Central memory CD8-positive, alpha-beta T cell (primary cell): ENCODE measurements at places on chromosomes 3 and 15.
A peak's percentile ranks its signal among the peaks of the same experiment; 100 is the strongest.

DNA sequence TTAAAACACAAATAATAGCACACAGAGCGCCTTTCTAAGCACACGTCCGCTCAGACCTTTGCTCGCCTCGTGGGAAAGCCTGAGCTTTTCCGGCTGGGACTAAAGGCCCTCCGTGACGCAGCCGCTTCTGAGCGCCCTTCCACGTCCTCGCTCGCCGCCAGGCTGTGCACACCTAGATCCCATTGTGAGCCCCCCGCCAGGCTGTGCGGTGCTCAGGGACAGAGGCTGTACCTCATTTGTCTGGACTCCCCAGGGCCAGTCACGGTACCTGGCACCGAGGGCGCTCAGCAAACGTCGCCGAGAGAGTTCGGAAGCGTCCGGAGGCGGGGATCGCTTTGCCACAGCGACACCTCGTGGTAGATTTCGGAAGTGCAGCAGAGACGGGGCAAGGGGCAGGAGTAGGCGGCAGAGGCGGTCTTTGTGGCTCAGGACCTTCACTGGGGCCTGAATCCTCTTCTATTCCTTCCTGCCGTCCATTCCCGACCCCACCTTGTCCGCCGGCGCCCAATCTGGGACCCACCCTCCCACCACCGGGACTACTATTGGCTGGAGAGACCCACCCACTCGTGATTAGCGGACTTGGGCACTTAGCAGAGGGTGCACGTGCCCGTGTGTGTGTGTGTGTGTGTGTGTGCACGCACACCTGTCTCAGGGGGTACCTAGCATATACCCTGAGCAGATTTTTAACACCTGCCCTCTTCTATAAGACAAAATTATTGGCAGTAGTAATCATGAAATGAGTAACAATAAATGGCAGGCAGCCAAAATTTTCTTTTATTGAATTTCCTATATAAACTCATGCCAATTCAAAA lies 65.6 kb downstream of the RHCG start:
- peak; percentile 97 for DNase-seq

DNA sequence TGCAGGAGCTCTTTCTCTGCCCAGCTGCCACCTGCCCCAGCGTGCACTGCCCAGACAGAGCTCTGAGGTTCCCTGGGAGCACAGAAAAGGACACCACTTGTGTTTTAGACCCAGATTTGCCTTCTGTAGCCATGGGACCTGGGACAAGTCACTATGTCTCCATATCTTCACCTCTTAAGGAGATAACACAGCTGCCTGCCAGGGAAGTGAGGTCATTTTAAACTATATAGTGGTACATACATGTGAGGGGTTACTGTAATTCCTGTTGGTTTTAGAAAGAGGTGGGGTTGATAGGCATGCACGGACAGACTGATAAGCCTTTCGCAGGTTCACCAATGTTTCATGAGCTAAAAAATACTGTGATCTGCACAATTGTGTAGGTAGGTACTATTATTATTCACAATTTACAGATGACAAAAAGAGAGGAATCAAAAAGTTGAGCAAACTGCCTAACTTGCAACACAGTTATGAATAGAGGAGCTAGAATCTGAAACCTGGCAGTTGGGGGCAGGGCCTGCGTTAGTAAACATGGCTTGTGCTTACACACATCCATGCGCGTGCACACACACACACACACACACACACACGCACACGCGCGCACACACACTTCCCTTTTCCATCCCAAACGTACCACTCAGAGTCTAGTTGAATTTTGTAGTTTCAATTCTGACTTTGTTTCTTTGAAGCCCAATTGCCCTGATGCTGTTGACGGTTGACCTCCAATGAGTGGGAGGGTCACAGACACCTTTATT lies 193.6 kb downstream of the FAM43A start:
- DNase-seq = no peak

DNA sequence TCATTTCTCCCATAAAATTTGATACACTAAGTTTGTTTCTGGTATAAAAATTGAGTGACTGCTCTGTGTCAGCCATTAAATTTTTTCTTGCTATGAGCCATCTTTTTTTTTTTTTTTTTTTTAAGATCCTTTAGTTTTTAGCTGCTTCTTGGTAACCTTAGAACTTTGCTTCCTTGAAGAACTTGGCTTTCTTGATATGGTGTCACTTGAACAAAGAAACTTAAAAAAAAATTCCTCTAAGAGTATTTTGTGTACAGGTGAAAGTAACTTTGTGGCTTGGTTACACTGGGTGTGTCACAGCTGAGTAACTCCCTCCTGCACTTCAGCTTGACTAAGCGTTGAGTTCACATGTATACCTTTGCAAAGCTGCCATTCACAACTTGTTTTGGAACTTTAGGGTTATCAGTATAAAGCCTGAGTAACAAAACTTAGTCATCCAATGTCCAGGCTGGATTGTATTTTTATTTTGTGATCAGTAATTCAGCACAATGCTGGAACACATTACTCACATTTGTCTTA lies 6.5 kb downstream of the CHD2 start:
- DNase-seq = no peak

DNA sequence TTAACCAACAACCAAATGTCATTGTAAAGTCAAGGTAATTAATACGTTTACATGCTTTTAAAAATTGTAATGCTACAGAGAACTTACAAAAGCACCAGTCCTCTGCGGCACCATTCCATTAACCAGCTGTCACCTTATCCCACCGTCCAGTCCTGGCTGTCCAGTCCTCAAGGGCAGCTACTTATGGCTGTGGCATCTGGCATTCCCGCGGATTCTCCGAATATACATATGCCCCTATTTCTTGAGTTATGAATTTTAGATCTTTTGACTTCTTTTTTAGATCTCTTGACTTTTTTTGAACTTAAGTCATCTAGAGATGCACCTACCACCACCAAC lies 382 bp upstream of the POMGNT2 start:
- no peak for DNase-seq

- no peak for DNase-seq
These were observed 10.5 kb downstream of the IL17RD start for GRCh38 chr3:57154470-57155309.

GRCh38 chr15:77029166-77030047 lies 34.5 kb downstream of the PSTPIP1 start:
- peak; percentile 12 for DNase-seq

DNA sequence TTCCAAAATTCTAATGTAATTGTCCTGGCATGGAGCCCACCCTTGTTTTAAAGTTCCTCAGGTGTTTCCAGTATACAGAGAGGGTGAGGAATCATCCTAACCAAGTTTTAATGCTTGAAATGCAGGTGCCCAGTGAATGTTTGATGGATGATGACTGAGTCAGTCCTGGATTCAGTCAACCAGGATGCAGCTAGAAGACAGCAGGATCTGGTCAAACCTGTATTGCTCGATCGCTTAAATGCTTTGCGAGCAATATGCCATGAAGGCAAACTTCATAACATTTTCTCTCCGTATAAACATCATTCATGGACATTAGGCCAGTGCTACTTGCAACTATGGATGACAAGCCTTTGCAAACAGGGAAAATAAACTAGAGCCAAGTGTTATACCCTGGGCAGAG lies 591.2 kb downstream of the RSL24D1 start:
- no peak for DNase-seq

GRCh38 chr15:68638953-68639515 lies 60.2 kb downstream of the CORO2B start:
- DNase-seq = no peak

DNA sequence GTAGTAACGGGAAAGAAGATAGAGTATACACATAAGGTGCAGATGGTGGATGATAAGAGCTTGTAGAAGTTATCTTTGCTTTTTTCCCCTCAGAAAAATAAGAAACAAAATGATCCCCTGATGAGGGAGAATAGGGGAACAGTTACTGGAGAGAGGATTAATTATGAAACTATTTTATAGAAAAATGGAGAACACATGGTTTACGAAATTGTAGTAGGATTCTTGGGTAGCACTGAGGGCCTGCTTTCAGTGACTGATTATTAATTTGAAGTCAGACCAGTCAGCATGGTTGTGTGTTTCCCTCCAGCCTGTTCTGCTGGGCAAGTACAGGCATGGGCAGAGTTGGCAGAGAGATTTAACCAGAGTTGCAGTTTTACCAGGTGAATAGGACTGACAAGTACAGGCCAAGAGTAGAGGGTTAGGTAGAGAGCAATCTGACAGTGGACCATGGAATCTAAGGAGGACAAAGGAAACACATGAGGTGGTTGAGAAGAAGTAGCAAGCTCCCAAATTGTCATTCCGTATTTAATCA lies 5.9 kb downstream of the SLC49A4 start:
- no peak for DNase-seq

GRCh38 chr3:154022606-154023005 lies 98.6 kb upstream of the ARHGEF26 start:
- DNase-seq = no peak

DNA sequence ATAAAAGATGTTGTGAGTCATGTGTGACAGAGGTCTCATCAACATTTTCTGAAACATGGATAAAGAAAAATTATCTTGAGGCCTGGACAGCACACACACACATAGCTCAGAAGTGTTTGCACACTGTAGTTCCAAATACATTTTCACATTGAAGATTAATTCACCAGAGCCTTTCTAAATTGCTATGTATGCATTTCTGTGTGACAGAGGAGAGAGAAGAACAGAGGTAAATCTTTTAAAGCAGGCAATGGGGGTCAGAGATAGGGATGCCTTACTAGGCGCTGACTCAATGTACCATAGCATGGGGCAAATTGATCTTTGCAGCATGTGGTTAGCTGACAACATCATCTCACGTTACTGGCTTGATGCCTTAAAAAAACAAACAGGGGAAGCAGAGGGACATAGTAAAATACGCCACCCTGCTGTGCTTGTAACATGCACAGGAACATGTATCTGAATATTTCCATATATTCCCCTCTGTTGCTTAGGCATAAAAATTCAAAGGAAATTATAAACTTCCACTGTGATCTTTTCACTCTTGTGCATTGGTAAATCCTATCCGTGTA lies 7.7 kb downstream of the POU1F1 start:
- DNase-seq = no peak

DNA sequence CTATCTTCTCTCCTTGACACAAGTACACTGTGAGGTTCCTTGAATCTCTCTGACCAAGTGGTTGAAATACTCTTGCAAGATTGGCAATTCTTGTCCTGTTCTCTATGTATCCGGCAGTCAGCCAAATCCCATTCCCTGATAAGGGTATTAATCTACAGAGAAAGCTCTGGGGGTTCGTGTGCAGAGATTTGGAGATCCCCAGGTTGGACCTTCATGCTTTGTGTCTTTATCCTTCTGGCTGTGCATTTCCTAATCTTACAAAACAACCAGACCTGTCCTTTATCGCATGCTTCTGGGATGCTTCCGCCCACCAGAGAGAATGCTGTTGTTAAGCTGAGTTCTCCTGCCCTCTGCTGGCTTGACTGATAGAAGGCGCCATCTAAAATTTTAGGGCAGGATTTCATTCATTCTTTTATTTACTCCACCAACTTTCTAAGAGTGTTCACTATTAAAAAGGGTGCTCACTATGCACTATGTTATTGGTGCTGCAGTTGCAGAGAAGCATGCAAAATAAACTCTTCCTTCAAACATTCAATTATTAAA lies 8.6 kb upstream of the SST start:
- DNase-seq = no peak
